ENCODE measurements at places on chromosomes 2 and 18. TPM values are rescaled to one million over a fixed set of nuclear protein-coding genes. Genes with fewer than 3 reads are reported as not detected.

GRCh38 chr2:42547446-42548295, 20.8 kb upstream of the MTA3 start:
- no peak for DNase-seq

GRCh38 chr2:8819194-8819593, 18.2 kb downstream of the KIDINS220 start:
- no peak for DNase-seq

DNA sequence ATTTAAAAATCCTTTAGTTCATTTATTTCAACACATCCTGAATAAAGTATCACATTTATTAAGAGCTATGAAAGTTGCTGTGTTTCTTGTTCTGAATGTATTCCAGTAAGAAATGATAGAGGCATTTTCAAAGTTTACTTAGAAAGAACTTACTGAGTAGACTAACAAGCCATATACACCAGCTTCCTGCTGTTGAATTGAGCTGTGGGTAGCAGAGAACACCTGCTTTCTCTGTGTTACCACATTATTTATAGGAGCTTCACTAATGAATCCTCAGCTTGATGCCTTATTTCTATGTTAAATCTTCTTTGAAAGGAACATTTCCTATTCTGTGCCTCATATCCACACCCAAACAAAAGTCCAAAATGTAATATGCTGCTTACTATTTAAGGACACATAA, 115.4 kb downstream of the CCDC141 start:
- DNase-seq = no peak

- peak; percentile 67 for DNase-seq
Observed at GRCh38 chr2:101111262-101111838, 39.8 kb downstream of the TBC1D8 start.

DNA sequence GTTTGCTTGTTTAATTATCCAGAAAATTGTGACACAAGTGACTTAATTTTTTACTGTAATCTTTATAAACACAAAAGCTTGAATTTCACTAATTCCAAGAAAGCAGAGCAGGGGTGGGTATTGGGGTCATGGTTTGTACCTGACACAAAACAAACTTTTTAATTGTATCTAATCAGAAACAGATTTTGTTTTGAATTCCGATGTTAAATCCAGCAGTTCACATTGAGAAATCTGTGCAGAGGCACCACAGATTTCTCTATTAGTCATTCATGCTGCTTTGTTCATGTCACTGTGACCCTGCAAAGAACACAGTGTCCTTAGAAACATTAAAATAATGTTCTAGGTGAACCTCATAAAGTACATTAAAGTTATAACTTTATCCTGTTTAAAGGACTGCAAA, 443.4 kb downstream of the NYAP2 start:
- DNase-seq = no peak

GRCh38 chr2:102391565-102391964, 31.4 kb upstream of the IL18RAP start:
- no peak for DNase-seq

GRCh38 chr2:141589314-141589713, 541.5 kb downstream of the LRP1B start:
- DNase-seq = no peak

GRCh38 chr18:57087644-57088376, 59.1 kb upstream of the BOD1L2 start:
- DNase-seq = no peak

GRCh38 chr2:160870729-160871465, 289.3 kb upstream of the TANK start:
- DNase-seq = peak; percentile 54

- no peak for DNase-seq
Observed at GRCh38 chr2:68060652-68061051, 2.2 kb downstream of the C1D start.

GRCh38 chr18:42082415-42083234, 127.6 kb downstream of the PIK3C3 start:
- DNase-seq = no peak

DNA sequence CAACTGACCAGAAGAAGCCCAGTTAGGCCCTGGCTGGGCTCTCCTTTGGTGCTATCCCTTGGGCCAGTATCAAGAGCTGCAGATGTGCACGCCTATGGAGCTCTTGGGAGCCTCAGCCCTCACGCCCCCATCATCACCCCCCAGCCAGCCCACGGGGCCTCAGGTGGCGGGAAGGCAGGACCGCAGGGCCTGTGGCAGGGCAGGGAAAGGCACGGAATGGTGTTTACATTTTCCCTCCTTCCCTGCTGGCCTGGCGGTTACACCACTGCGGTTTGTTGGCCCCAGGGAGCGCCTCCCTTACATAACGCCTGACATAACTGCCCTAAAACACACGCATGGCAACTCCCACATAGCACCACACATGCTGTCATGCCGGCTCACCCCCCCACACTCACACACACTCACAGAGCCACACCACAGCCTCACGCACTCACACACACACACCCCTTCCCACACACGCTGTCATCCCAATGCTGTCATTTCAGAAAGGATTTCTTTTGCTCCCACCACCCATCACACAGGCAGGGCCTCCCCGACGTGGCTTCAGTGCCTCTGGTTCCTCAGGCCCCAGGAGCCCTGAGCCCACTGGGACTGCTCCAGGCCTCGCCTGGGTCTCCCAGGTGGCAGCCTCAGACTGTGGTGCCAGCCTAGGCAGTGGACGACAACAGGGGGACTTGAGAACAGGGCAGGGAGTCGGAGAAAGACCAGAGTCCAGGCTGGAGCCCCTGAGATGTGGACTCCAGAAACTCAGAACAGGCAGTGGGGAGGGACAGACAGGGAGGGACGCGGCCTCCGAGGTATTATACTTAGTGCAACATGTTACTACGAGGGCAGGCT, 15.7 kb downstream of the ZFP36L2 start:
- DNase-seq = peak; percentile 72

GRCh38 chr2:177489719-177490301, 97.2 kb downstream of the AGPS start:
- no peak for DNase-seq

DNA sequence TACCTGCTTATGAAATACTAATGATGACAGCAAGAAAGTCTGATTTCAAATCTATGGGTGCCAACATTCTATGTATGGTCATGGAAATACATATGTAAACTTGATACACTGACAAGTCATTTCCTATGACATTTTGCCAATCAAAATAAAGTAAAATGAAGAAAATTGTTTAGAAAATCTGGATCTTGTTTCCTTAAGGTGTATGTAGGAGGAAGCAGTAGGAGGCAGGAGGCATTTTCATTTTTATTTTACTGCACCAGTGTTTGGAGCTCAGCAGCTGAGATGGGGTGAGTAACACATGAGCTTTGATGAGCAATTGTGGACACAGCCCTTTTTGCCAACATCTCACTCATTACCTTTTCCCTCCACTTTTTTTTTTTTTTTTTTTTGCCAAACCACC, 167.0 kb downstream of the AFF3 start:
- DNase-seq = no peak

DNA sequence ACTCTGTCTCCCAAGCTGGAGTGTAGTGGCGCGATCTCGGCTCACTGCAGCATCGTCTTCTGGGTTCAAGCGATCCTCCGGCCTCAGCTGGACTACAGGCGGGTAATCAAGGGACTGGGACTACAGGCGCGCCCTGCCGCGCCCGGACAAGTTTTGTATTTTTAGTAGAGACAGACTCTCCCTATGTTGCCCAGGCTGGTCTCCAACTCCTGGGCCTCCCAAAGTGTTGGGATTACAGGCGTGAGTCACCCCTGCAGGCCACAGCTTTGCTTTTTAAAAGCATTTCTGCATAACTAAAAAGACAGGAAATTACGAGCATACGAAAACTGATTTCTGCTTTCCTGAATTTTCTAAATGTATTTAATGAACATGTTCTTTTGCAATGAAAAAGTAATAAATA, 916 bp upstream of the OSBPL1A start:
- DNase-seq = no peak

The NRP2 gene
- 5.8 TPM for total RNA-seq

The FIGN gene
- total RNA-seq = 1.2 TPM

The TMBIM1 gene
- 153 TPM for total RNA-seq

The LOXHD1 gene
- 0.11 TPM for total RNA-seq

The BCL11A gene
- 0.56 TPM for total RNA-seq

The ALPG gene
- not detected for total RNA-seq

The SERPINB8 gene
- 6.2 TPM for total RNA-seq

The DCC gene
- not detected for total RNA-seq

The ALPI gene
- total RNA-seq = not detected
